ENCODE measurements at places on chromosomes 1 and 21.

GRCh38 chr1:113103048-113103447 lies 30.1 kb downstream of the LRIG2 start:
- DNase-seq: no peak

DNA sequence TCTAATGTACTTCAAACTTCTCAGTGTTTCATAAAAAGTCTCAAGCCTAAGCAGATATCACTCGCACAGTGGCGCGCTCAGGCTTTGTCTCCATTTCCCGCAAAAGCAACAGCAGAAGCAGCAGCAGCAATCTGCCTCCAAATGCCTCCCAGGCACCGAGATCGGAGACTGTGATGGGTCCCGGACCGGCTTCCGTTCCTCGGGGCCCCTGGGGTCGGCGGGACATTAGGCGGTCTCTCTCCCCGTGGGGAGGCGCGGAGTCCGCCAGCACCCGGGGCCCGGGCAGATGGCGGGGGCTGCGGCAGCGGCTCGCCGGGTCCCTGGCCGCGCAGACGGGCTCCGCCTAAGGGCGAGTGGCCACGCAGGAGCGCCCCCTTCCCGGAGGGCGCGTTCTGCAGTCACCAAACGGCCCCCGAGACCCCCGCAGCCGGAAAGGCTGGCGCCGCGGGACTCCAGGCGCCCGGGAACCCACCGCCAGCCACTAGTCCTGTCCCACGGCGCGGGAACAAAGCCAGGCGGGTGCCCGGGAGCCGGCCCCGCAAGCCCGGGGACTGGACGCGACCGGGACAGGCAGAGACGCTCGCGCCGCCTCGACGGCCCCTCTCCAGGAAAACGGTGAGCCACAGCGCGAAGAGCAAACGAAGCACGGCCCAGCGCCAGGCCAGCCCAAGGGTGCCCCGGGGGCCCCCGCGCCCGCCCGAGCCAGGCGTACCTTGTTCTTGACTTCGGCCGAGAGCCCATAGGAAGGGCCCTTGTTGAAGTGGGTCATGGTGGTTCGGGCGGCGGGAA lies 590 bp downstream of the CNN3 start:
- DNase-seq: peak; percentile 28

- no peak for DNase-seq
Measured at GRCh38 chr1:222813866-222814535, 838 bp upstream of the DISP1 start.

GRCh38 chr1:59295618-59296017 lies 1.3 kb upstream of the FGGY start:
- no peak for DNase-seq

DNA sequence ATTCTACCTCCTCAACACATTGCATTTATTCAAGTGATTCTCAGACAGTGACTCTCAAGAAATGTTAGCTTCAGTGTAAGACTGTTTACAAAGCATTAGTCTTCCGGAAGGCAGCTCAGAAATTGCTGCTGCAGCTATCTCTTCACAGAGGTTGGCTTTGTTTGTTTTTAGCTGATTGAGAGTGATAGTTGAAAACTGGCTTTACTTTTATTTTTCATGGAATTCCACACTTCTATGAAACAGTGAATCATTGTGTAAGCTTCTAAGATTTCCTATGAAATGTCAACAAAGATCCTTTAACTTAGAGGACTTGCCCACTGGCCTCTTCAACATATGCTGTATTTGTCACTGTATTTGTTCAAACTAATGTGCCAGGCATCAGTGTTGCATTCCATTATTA lies 121.3 kb downstream of the TNNI3K start:
- no peak for DNase-seq

DNA sequence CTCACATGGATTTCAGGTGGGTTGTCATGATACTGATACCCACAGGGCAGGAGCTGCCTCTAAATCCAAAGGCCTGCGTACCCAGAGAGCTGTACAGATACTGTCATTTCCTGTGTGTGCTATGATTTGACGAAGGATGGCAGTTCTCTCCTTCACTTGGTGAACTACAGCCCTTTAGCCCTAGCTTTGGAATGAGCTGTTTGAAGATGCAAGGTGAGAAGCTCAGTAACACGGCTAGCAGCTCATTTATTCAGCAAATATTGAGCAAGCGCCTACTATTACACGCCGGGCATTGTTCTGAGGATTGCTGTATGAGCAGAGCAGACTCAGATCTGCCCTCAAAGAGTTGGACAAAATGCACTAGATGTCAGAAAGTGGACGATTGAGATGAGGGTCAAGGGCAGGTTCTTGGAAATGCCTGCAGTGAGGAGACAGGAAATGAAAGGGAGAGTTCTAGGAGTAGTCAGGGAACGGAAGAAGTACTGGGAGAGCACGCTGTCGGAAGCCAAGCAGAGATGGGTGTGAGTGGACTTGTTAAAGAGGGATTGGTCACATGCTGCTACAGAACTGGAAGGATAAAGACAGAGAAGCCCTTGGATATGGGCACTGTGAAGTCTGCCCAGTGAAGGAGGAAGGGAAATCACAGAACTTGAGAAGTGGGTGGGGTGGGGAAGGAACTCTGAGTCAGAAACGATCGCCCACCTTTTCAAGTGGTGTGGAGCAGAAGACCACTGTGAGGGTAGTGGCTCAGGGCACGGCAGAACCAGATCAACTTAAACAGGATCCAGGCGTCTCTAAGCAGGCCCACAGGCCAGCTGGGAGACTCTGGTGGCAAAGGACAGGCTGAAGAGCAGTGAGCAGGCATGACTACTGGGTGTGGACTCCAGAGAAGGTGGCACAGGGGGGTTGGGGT lies 7.1 kb downstream of the PTGFRN start:
- DNase-seq: no peak

GRCh38 chr1:25653558-25653957 lies 37.0 kb downstream of the MAN1C1 start:
- no peak for DNase-seq

DNA sequence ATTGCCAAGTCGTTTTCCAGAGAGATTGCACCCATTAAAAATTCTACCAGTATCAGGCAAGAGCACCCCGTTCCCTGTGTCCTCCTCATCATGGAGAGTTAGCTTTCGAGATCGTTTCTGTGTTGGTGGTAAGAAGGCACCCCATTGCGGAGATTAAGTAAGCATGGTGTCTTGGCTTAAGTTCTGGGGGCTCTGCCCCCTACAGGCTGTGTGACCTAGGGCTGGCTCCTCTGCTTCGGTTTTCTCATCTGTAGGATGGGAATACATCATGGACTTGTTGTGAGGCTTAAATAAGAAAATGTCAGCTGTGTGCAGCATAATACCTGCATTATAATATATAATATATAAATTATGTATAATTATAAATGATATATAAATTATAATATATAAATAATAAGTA lies 36.8 kb upstream of the TENT5C start:
- DNase-seq: no peak

GRCh38 chr1:160756849-160757201 lies 17.8 kb downstream of the SLAMF7 start:
- DNase-seq: no peak

All from NCI-H226 (cell line).